ENCODE measurements at places on chromosomes 1 and 21.

DNA sequence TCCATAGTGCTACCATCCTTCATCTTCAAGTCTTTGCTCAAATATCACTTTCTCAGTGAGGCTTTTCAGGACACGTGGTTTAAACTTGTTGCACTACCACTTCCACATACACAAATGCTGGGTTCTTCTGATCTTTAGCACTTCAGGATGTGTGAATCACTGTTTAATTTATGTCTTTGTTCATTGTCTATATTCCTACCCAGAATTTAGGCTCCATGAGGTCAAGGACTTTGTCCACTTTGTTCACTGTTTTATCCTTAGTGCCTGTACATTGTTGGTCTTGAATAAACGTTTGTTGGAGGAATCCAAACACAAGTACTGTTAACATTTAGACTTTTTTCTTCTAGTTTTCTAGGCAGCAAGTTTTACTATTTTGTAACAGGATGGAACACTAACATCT lies 42.6 kb upstream of the RALGPS2 start:
- DNase-seq, result no peak

- no peak for DNase-seq
These were observed 4.3 kb downstream of the CAMK1G start for GRCh38 chr1:209587789-209588188.

- DNase-seq, result no peak
These were observed 103.0 kb downstream of the SSBP3 start for GRCh38 chr1:54302951-54303843.

GRCh38 chr1:184283999-184284398 lies 102.8 kb upstream of the C1orf21 start:
- no peak for DNase-seq

DNA sequence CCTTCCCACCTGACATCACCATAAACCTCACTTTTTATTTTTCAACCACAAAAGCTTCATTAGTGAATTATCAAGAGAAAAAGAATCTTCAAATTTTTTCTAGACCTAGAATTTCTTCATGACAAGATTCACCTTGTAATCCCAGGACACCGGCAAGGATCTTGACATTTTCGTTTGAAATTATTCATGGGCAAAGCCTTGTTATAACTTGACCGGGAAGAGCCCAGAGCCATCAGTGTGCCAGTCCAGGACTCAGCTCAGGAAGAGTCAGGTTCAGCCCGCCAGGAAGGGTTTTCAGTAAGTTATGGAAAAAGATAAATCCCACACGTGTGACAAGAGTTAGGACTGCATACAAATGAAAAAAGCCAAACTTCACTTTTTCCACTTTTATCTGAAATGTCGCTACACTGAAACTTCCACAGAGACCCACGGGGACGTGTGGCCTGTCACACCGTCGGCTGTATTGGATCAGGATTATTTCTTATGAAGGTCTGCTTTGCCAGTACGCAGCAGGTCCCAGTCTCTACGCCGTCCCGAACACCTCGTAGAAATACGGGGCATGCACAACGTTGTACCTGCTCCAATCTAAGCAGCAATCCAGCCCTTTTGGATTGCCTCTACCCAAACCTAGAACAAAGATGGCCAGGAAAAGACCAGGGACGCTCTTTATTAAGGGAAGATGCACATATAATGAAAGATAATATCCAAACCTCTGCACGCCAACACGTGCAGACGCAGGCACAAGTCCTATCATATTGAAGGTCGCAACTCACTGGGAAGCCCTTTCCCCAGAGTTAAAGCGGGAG lies 916 bp downstream of the F3 start:
- no peak for DNase-seq

- DNase-seq, result no peak
These were observed 152.3 kb downstream of the SNX7 start for GRCh38 chr1:98813738-98814309.

DNA sequence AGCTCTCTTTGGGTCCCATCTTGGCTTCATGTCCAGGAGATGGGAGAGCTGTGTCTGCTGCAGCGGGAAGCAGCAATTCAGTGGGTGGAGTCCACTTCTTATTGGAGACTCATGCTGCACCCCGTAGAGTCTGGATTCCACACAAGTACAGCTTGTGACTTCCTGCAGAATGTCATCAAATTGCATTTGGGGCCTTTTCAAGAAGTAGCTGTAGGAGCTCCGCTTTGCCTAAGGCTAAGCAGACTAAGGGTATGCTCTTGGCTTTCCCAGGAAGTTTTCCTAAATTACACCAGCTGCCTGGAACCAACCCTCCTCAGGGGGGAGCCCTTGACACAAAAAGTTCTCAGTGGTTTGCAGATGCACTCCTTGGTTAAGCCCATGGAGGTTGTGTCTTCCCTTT lies 5.7 kb upstream of the MOB3C start:
- no peak for DNase-seq

GRCh38 chr1:154586231-154586630 lies 18.7 kb downstream of the CHRNB2 start:
- DNase-seq, result no peak

GRCh38 chr21:17370263-17370662 lies 142.6 kb upstream of the CXADR start:
- no peak for DNase-seq

- no peak for DNase-seq
These were observed 255.5 kb downstream of the CTH start for GRCh38 chr1:70666381-70667140.

- no peak for DNase-seq
These were observed 13.8 kb downstream of the PARK7 start for GRCh38 chr1:7975212-7975865.
